NCI-H526 (cell line): ENCODE measurements at places on chromosomes 7 and 10.

DNA sequence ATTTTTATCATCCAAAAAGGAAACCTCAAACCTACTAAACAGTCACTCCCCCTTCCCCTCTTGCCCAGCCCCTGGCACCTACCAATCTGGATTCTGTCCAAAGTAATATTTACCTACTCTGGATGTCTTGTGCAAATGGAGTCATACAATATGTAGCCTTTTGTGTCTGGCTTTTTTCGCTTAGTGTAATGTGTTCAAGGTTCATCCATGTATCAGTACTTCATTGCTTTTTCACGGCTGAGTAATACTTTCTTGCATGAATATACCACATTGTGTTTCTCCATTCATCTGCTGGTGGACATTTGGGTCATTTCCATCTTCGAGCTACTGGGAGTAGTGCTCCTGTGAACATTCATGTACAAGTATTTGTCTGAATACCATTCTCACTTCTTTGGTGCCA lies 113.6 kb downstream of the EEPD1 start:
- DNase-seq = no peak

DNA sequence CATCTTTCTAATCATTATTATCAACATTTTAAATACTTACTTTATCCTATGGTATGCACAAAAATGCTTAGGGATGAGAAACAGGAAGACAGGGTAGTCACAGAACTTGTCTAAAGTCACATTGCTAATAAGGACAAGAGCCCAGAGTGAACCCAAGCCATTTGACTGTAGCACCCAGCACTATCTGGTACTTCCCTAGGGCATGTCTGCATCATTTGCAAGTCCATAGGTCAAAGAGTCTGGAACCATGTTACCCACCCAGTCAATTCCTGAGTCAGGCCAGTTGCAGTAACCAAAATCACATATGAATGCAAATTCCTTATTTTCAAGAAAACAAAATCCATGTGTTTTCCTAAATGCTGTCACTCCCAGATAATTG lies 19.1 kb downstream of the ASAH2 start:
- peak; percentile 28 for DNase-seq

DNA sequence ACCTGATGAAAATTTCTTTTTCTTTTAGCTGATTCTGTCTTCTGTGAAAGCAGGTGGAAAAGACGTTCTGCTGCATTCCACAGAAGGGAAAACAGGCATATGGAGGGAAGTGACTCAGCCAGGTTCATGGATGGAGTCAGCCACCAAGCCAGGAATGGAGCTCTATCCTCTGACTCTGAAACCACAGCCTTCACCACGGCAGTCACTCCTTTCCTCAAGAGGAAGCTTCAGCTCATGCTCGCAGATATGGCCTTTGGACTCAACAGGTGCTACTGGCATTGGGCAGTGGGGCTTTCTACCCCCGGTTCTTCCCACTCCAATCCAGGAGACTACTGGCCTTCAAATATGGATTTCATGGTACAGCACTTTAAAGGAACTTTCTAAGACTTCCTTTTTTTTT lies 11.5 kb upstream of the PLAU start:
- DNase-seq = no peak

DNA sequence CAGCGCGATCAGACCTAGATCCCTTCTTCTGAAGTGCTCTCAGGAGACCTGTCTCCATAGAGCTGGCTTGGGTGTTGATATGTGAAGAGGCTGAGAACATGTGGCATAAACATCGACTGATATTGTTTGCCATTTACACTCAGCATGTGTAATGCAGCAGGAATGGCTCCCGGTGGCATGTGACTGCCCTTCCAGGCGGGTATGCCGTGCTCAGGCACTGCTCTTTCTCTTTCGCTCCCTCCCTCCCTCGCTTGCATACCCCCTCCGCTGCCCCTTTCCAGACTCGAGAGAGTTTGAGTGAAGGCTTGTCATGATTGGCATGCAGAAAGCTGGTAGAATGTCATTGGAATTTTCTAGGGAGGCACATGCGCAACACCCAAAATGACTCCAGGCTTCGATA lies 107.3 kb upstream of the PDCD4 start:
- no peak for DNase-seq

GRCh38 chr7:45586542-45587520 lies 12.7 kb downstream of the ADCY1 start:
- no peak for DNase-seq

- DNase-seq = no peak
Measured at GRCh38 chr10:22244001-22244400, 26.2 kb upstream of the EBLN1 start.

DNA sequence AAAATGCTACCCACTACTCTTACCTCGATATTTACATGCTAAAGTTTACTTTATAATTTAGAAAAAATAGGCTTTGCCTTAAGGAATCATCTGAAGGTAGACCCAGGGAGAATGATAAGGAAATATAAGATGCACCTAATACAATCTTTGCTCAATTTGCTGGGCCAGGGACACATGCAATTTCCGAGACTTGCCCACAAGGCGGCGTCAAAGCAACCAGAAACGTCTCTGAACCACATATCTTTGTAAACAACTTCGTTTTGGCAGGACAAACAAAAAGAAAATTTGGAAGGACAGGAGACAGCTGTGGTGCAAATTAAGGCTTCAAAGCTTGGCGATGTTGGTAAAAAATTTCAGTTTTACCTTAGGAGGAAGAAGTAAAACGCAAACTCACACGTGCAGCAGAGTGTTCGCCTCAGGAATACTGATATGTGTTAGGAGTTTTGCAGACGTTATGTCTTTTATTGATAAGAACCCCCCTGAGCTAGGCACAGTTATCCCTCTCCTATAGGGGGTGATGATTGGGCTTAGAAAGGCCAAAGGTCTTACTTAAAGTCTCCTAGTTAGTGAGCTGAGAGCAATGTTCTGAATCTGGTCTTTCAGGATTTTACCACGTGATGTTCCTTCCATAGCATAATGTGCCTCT lies 134.3 kb downstream of the PRKCQ start:
- DNase-seq = no peak

- peak; percentile 6 for DNase-seq
Measured at GRCh38 chr10:131760416-131761166, 140.2 kb upstream of the PPP2R2D start.

GRCh38 chr7:33050535-33051318 lies 11.8 kb downstream of the NT5C3A start:
- DNase-seq = peak; percentile 28

DNA sequence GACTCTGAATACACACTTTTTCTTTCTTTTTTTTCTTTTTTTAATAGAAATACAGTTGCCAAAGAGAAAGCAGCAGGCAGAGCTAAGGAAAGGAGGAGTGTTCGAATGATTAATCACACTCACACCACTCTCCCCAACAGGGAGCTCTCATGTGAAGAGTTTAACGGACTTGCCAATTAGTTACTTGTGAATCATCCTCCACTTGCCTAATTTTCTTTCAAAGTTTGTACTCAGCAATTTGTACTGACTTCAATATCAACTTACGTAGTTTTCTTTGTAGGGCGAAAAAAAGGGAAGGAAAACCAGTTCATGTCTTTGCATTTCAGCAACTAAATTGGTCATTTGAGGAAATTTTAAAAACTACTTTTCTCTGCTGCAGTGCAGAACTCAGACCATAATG lies 109.2 kb downstream of the PIP4K2A start:
- DNase-seq = no peak

DNA sequence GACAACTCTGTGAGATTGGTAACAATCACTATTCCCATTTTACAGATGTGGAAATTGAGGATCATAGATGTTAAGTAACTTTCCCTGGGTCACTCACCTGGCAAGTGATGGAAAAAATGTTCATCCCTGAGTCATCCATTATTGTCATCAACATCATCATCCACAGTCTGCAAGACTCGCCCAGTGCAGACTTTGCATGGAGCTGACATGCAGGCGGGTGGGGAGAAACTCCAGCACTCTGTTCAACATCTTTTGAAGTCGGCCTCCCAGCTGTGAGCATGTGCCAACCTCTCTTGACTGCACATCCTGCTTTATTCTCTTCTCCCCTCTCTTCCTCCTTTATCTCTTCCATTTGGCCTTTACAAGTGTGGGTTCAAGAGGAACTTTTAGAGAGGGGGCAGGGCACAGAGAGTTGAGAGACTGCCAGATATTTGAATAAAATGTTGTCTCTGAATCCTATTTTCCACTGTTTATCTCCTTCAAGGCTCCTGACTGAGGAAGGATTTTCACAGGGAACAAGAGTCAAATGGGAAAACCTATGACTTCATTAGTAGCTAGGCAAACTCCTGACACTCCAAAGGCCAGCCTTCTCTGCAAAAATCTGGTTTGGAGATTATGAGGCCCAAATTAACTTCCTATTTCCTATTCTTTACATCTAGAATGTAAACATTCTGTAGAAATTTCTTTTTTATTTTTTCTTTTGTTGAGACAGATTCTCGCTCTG lies 283.7 kb upstream of the PODXL start:
- DNase-seq = no peak

GRCh38 chr10:19620811-19621210 lies 195.4 kb upstream of the PLXDC2 start:
- DNase-seq = no peak

DNA sequence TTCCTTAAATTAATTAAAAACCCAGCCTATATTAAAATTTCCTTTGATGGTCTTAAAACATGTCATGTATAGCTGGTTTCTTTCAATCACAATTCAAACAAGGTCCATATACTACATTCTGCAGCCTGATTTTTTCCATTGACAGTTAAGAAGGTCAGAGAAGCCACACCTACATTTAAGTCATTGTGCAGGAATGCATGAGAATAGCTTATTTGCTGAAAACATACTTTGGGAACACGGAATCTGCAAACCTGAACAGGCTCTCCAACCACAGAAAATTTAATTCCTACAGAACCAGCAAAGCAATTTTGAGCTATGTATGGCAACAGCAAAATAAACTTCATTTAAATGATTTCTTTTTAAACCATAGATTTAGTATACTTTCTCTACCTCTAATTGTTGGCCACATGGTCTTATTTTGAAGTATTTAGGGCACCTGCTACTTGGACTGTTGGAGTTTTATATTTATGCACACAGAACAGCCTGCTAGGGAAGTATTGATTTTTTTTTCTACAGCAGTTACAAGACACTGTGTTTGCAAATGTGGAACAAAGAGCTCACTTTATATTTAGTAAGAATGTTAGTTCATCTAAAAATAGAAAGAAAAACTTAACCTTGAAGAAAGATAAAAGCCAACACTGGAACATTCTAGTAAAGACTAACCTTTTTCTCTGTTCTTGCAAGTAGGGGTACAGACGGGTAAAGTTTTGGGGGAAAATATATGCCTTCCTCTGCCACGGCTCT lies 240.9 kb upstream of the IMMP2L start:
- no peak for DNase-seq

DNA sequence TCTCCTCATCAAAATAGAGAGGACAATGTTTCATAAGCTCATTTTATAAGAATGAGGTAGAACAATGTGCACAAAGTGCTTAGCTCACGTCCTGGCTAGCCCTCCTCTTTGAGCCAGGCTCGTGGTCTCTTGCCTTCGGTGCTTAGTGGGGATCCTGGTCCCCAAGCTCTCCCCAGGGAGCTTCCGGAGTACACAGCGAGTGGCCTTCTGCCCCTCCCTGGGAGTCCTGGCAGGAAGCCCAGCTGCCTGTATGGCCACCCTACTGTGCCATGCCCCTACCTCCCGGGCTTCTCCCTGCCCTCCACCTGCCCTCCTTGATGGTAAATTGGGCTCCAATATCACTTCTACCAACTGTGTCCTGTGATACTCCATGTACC lies 868 bp downstream of the MYO1G start:
- DNase-seq = no peak

DNA sequence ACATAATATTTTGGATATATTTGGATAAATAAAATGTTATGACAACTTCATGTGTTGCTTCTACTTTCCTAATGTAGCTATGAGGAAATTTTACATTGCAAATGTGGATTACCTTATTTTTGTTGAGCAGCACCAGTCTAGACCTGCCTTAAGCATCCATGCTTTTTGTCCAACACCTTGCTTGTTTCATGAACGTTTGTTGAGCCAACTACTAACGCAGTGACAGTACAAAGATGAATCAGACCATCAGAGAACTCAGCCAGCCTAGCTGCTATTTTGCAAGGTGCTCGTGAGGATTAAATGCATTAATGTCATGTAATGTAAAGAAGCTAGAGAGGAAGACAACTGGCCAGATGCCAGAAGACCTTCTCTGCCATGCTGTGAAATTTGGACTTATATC lies 1.1 kb upstream of the ZC3HAV1L start:
- no peak for DNase-seq

DNA sequence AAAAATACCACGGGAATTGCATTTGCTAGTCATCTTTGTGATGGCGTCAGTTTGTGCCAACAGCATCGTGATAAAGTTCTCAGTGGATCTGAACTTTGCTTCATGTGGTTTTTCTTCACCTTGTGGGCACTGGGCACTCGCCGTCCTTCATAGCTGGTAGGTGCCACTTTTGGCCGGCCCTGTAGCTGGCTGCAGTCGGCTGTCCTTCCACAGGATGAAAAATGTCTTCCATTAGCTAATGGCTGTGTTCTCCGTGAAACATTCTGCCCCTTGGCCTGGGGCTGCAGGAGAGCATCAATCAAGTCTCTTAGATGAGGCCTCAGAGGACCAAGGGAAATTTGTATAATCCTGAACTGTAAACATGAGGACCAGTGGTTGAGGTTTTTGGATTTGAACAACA lies 145.3 kb downstream of the DYNC1I1 start:
- peak; percentile 20 for DNase-seq

DNA sequence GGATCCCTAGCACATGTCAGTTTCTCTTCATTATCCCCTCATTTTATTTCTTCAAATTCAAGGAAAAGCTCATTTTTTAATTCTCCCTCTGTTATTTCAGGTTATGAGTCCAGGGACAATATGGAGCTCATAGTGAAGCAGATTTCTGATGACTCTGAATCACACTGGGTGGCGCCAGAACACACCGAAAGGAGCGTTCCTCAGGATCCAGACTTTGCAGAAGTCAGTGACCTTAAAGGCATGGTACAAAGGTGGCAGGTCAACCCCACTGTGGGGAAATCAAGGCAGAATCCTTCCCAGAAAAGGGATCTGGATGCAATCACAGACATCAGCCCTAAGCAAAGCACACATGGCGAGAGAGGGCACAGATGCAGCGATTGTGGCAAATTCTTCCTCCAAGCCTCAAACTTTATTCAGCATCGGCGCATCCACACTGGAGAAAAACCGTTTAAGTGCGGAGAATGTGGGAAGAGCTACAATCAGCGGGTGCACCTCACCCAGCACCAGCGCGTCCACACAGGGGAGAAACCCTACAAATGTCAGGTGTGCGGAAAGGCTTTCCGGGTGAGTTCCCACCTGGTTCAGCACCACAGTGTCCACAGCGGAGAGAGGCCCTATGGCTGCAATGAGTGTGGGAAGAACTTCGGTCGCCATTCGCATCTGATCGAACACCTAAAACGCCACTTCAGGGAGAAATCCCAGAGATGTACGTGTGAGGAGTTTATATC lies 21.4 kb downstream of the ZKSCAN5 start:
- peak; percentile 47 for DNase-seq

DNA sequence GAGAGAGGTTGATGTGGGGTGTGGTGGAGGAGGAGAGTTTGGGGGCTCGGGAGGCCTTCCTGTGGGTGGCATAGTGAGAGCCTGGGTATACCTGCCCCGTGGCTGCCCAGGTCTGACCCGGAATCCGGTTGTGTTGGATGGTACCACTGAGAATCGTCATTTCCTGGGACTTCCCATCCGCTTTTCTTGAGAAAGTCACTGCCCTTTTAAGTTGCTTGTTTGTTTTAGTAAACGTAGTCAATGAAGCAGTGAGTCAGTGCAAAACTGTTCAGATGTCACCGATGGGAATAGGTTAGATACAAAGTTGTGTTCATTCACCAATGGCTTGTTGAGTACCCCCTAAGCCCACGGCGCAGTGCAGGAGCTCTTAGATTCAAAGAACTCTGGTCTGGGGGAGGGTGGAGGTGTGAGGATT lies 285.8 kb downstream of the CAMK1D start:
- DNase-seq = no peak
